ENCODE measurements at places on chromosomes 3 and 15.

- no peak for DNase-seq
Measured at GRCh38 chr15:37221671-37222145, 121.4 kb upstream of the MEIS2 start.

DNA sequence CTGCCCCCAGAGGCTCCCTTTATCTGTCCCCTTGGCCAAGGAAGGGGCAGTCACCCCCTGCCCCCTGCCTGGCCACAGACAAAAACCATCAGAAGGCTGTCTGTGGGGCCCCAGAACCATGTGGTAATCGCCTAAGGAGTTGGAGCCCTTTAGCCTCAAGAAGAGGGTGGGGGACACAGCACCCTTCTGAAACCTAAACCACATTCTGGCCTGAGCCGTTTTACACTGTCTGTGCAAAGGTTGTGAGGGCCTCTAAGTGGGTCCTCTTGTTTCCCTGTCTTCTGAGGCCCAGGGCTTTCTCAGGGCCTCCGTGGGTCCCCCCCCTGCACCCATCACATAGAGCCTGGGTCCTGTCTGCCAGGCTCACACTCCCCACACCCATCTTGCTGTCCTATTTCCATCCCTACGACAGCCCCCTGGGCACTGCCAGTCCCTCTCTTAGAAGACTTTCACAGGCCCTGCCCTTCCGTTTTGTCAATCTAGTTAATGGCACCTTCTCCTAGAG lies 17.9 kb upstream of the RPUSD3 start:
- DNase-seq: no peak

DNA sequence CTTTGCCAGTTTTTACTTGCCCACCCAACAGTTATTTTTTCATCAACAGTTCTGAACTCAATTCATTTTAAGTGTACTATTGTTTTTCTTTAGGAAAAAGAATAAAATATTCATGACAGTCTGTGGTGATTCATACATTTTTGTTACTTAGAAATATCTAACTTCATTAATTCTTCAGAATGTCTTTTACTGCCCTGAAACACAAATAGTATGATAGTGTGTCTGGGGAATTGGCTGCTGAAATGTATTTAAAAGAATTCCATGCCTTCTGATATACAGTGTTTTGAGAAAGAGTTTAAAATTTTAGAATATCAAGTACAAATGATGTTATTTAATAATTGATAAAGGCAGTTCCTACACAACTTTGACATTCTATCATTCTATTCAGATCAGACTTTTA lies 854.1 kb downstream of the NAALADL2 start:
- DNase-seq: no peak

GRCh38 chr3:171156401-171157010 lies 130.0 kb upstream of the SLC2A2 start:
- no peak for DNase-seq

DNA sequence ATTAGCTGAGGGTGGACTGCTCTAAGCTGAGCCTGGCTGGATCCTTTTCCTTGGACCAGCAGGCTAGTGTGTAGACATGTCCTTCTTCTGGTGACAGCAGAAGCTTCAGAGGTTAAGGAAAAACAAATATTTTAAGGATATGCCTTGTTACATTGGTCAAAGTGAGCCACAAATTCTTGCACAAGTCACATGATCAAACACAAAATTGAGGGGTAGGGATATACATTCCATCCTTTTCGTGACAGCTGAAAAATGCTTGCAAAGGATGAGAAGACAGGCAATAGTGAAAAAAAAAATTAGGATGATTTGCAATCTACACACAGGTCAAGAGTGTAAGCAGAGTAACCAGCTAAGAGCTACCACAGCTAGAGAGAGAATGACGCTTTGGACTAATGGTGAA lies 21.1 kb upstream of the OXTR start:
- no peak for DNase-seq

DNA sequence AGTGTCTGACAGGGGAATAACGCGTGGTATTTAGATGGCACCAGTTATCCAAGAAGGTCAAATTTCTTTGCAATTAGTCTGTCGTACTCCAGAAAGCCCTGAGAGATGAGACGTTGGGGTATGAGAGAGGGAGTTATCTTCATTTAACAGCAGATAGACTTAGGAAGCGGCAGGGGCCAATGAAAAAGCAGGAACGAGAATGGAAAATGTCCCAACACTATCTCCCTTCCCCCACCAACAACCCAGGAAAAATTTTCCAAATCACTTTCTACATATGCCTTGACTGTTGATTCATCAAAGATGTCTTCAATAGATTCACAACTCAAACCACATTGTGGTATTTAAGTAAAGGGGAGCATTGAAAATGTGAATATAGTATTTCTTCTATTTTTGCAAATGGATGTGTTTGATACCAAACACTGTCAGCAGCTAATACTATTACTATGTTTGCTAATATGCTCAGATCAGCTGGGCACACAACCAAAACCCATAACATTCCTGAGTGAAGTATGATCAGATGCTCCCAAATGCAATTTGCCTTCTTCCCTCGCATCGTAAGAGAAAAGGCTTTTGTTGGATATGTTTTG lies 13.3 kb upstream of the GREM1 start:
- DNase-seq: no peak

DNA sequence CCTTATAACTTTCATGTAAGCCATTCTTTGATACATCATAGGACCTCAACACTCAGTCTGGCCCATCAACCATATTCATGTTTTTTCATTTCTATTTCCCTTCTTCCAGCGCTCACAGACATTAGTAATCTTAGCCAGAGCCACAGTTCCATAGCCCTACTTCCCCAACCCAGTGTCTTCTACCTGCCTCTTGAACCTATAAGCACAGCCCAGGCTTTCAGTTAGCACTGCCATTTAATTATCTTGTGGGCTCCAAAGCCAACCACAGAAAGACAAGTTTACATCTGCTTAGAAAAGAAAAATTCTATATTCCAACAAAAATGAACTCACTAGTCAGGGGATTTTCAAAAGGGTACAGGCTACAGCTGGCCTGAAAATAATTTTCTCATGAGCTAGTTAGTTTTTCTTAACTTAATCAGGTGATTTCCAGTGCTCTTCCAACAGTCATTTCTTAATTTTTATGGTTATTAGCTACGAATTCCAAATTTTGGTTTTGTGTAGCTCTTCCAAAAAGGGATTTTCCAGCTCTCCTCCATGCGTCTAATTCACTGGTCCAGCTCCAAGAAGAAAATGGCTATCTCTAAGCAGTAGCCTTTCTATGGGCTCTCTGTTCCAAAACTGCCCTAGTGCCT lies 13.7 kb downstream of the CD200 start:
- DNase-seq: no peak

GRCh38 chr15:71509139-71509538 lies 301.2 kb upstream of the NR2E3 start:
- no peak for DNase-seq

- DNase-seq: no peak
Measured at GRCh38 chr15:90638201-90638691, 78.9 kb upstream of the BLM start.

- DNase-seq: no peak
Measured at GRCh38 chr3:73765878-73766545, 141.3 kb upstream of the PDZRN3 start.

DNA sequence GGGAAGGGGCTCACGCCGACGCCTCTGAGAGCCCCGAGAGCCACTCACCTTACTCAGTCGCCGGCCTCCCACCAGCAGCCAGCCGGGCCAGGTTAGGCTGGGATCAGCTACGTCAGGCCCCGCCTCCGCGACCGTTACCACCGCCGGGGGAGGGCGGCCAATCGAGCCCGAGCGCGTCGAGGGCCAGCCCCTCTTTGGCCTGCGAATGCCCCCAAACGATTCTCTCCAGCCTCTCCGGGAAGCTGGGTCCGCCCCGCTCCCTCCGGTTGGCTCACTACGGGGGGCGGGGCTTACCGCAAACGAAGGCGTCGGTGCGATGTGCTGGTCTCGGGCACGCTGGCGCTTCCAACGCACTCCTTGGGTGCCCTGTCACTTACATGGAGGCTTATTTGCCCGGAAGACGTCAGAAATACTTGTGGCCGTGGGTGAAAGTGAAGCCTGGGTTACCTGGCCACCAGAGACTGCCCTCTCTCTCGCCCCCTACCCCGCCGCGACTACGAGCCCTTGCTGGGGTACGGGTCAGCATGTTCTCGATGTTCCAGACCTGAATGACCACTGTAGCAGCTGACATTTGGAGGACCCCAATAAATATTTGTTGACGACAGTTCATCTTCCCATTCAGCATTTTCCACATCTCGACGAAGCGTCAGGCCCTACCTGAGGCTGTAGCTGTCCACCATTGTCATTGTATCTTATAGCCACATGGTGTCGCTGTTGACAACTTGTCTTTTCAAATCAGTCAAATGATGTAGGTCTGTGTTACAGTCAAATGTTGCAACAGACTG lies at the start of gene CEP70:
Gene CEP70 (minus strand): TSS at position 111 of the 785 bp plus-strand sequence. CDS start 21,333 bp downstream, outside the sequence.
- peak; percentile 82 for DNase-seq
